ENCODE measurements at places on chromosomes 13 and 19.

DNA sequence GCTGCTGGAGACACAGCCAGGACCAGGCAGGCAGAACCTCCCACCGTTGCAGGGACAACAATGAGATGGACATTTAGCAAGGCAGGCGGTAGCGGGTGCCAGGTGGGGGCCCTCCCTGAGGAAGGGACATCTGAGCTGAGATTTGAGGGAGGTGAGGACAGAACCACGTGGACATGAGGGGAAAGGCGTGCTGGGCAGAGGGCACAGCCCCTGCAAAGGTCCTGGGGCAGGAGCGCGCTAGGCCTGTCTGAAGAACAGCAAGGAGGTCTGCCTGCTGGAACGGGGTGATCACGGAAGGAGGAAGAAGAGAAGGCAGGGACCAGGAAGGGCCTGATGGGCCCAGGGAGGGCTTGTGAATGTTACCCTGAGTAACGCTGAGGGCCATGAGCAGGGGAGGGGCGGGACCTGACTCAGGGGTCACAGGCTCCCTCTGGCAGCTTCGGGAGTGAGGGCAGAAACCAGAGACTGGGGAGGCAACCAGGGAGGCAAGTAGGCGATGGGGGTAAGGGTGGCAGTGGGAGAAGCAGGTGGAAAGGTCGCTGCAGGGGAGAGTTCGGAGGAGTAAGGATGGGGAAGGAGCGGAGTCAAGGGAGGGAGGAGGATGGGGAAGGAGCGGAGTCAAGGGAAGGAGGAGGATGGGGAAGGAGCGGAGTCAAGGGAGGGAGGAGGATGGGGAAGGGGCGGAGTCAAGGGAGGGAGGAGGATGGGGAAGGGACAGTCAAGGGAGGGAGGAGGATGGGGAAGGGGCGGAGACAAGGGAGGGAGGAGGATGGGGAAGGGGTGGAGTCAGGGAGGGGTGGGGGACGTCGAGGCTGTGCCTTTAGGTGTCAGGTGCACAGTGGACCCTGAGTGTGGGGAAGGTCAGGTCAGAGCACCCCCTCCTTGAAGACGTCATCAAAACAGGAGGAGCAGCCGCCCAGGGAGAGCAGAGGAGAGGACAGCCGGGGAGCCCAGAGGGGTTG lies 15.7 kb upstream of the B3GNT3 start:
- peak; percentile 52 for DNase-seq

GRCh38 chr13:72458701-72459100 lies 268.7 kb downstream of the MZT1 start:
- no peak for DNase-seq

GRCh38 chr19:23823952-23824389 lies 65.3 kb upstream of the ZNF681 start:
- no peak for DNase-seq

DNA sequence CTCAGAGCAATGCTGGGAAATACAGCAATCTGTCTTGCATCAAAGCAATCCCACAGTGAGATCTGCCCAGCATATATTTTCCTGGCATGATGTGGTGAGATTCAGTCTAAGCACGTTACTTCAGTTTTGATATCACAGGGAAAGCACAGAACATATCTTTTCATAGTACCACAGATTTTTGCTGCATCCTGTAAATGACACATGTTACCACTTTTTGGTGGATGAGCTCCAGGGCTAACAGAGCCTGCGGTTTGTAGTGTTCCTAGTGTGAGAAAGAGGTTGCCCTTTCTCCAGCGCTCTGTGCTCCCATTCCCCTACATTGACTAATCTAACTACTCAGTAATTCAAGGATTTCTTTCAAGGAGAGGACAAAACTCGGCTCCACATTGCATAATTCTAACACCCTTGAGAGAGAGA lies 409.0 kb downstream of the GPC6 start:
- DNase-seq, result no peak

Data from upper lobe of left lung (tissue), 6 donors.